ENCODE measurements at places on chromosomes 4 and X.

GRCh38 chr4:2364654-2365053, 53.8 kb downstream of the ZFYVE28 start:
- peak; percentile 57 for DNase-seq

DNA sequence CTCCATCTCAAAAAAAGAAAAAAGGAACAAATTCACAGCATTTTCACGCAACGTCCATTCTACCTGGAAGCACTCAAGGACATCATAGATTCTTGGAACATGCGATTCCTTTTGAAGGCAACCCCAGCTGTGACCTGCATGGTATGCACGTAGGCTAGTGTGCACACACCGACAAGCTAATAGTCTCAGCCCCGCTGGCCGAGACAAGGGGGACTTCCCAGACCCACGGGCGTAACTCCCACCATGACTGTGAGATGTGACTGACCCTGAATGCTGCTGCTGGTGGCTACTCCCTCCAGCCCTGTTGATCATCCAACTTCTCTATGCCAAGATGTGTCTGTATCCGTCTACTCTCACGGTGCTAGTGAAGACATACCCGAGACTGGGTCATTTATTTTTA, 78.3 kb downstream of the CRLF2 start:
- no peak for DNase-seq

DNA sequence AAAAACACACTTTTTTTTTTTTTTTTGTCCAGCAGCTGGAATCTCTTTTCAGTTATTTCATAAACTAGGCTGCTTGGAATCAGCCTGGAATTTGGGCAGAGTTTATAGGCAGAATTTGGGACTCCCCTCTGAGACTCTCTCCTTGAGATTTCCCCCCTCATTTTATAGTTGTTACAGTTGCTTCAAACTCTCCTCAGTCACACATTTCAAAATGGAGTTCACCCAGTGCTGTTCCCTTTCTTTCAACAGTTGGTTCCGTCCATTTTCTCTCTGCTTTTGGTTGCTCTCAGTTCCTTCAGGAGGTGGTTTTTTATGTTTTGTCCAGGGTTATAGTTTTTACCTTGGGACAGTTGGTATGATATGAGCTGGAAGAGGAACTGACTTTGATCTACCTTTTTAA, 27.5 kb downstream of the NSD2 start:
- no peak for DNase-seq

DNA sequence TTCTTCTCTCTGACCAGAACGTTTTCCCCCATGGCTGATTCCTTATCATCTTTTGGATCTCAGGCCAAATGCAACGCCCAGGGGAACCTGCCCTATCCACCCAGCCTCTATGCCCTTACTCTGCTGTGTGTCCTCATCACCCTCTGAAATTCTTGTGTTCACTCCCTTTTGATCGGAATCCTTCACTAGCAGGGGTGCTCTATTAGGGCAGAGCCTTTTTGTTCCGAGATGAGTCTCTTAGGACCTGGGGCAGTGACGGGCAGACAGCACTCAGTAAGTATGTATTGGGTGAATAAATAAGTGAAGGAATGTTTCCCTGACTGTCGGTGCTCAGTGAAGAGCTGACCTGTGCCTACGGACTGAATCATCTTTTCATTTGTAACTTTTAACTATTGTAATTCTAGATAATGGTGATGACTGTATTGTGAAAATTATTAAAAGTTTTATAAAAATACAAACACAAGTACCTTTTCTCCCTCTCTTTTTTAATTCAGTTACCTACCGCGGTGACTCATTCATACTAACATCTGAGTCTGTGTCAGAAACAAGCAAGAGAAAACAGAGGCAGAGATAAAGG, 4.8 kb upstream of the TENM3 start:
- no peak for DNase-seq

GRCh38 chr4:169416997-169417396, 146.2 kb upstream of the SH3RF1 start:
- DNase-seq: no peak

DNA sequence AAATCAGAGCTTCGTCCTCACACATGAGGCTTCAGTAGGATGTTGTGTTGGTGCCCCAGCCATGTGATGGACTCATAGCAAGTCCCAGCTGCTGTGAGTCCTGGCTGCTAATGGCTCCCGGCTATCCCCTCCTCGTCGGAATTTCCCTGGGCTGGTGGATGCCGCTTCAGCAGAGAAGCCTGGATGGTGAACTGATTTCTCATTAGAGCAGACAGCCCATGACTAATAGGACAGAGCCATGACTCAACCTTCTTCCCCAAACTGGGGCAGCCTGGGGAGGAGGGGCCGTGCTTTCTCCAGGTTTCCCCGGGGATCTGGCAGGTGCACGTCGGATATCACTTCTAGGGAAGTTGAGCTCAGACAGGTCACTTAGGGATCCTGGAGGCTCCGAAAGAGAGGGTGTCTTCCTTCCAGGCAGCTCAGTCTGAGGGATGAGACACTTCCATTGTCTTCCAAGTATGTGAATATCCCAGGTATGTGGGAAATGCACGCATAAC, 112.7 kb downstream of the ASMT start:
- no peak for DNase-seq

GRCh38 chr4:99679976-99680375, 22.3 kb upstream of the C4orf54 start:
- no peak for DNase-seq

DNA sequence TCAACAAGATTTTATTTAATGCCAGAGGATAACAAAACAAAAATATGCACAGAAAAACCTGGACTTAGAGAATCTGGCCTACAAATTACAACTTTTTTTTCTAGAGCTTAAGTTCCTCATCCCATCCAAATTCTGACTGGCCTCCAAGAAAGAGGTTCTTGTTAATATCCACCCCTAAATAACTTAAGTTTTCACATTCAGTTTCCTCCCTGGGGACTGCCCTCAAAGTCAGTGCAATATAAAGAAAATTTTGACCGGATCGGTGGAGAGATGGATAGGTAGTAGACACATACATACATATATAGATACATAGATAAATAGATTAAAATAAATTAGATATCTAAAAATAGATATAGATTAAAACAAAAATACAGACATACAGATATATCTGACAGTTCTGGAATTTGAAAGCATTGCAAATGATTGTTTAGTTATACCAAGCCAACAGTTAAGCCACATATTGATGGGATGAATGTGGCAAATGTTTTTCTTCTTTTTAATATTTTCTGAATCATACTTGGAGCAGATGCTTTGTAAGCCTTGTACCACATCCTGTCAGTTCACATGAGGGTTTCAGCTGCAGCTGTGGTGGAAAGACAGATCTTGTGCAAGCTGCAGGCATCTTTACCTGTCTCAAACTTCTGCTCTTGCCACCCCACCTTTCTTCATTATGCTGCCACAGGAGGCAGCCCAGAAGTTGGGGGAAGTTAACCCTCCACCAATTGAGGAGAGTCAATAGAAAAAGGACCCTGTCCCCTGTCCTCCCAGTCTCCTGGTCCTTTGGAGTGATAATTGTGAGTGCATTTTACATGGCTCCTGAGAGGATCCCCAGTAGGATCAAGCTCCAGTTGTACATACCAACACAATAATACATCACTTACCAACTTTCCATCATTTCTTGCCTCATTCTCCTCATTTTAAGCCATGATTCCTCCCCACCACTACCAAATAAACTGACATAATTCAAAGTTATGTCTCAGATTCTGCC, 58.5 kb upstream of the PRDM8 start:
- DNase-seq: peak; percentile 50

DNA sequence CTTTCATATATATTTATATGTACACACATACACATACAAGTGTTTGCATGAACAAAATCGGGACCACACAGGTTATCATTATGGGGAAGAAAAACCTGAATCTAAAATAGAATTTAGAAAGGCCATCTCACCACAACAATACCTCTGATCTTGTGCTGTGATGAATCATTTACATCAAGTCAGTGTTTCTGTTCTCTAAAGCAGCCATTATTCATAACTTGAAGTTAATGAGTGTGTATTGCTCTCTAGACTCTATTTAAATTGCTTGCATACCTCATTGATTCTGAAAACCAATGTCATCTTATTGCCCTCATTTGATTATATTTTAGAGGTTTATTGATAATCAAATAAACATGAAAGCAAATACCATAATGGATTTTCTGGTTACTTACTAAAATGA, 71.6 kb downstream of the FAM114A1 start:
- DNase-seq: no peak

DNA sequence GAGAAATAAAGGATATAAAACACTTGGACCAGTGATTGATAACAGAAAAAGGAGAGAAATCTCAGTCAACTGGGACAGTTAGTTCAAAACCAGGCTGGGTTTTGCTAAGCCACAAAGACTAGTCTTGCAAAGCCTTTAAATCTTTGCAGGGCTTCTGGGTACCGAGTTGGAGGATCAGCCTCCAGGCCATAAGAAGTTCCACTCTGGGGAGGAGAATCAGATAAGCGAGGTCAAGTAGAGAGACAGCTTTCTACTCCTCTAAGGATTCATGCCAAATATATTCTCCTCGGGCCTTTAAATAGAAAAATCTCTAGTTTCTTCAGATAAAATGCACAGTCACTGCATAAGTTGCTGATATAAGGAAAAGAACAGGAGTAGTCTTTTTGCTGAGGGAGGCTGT, 92.7 kb downstream of the MFAP3L start:
- no peak for DNase-seq

GRCh38 chr4:93843772-93844171, 15.2 kb downstream of the ATOH1 start:
- DNase-seq: no peak

GRCh38 chrX:9555354-9555753, 90.5 kb downstream of the TBL1X start:
- DNase-seq: no peak

- DNase-seq: no peak
These were observed 484.1 kb upstream of the CPEB2 start for GRCh38 chr4:14518136-14518535.

DNA sequence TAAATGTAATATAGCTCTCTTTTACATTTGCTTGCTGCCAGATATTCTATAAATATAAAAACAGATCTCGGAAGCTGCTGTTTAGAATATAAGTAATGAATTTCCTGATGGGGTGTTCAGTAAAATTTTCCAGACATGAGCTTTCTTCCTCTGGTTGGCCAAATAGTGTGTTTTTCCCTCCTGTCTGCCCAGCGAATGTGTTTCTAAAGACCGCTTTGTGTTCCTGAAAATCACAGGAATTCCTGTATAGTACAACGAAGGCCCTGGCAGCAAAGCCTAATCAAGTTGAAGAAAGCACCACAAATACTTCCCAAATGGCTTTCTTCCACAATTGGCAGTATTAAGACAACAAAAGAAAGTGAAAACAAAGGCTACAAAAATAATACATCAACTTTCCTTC, 494.1 kb downstream of the INPP4B start:
- no peak for DNase-seq

DNA sequence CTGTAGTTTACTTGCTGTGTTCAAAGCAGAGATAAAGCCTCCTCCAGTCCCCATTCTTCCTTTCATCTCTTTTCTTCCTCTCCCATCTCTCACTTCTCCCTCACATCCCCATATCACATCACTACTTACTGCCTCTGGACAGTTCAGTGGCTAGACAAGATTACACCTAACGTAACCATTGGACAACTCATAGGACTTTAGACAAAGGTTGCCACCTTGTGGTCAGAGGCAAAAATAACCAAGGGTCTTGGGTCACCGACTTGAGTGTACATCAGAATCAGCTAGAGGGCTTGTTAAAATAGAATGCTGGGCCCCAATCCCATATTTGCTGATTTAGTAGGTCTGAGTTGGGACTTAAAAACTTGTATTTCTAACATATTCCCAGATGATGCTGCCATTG, 109.3 kb upstream of the DGKK start:
- peak; percentile 22 for DNase-seq

GRCh38 chr4:105166066-105166465, 19.4 kb downstream of the TET2 start:
- no peak for DNase-seq

- no peak for DNase-seq
These were observed 146.0 kb downstream of the STIM2 start for GRCh38 chr4:27006646-27007045.

- DNase-seq: no peak
These were observed 62.9 kb upstream of the FRAS1 start for GRCh38 chr4:77994194-77994721.

DNA sequence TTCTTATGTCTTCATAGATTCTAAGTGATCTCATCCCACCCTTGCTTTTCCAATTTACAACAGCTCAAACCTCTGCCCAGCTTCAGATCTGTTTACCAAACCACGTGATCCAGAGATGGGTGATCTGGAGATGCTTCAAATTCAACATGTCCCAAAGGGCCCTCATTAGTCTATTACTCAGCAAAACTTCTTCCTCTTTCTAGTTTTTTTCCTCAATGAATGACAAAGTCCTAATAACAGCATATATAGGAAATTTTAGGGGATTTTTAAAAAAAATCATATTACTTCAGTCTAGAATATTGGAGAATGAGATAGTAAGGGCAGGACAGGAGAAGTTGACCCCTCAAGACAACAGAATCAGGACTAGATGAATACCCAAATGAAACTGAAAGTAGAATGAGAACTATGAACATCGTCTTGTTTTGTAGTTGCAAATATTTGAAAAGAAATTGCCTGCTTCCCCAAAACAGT, 127.1 kb downstream of the CFAP299 start:
- no peak for DNase-seq

- peak; percentile 5 for DNase-seq
These were observed at the start of gene TRAM1L1 for GRCh38 chr4:117084866-117085701. Gene TRAM1L1, minus strand, starts transcription at chr4:117085576. Its CDS starts 183 bp downstream, at chr4:117085393.

DNA sequence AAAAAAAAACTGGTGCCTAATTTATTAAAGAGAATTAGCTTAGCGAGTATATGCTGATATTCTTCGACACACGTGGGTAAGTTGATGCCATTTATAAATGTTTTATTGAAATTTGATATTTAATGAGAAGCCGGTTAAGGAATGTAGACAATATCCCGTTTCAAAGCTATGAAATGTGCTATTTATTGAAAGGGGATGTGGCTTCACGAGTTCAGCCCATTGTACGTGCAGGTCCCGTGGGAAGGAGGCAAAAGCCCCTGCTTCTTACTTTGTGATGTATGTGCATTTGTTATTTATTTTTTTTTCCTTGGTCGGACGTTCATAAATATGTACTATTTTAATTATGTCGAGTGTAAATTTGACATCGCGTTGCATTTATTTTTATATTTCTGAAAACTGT, 20.2 kb downstream of the SHOX start:
- no peak for DNase-seq

GRCh38 chr4:173448608-173449379, 49.9 kb upstream of the SCRG1 start:
- DNase-seq: no peak

DNA sequence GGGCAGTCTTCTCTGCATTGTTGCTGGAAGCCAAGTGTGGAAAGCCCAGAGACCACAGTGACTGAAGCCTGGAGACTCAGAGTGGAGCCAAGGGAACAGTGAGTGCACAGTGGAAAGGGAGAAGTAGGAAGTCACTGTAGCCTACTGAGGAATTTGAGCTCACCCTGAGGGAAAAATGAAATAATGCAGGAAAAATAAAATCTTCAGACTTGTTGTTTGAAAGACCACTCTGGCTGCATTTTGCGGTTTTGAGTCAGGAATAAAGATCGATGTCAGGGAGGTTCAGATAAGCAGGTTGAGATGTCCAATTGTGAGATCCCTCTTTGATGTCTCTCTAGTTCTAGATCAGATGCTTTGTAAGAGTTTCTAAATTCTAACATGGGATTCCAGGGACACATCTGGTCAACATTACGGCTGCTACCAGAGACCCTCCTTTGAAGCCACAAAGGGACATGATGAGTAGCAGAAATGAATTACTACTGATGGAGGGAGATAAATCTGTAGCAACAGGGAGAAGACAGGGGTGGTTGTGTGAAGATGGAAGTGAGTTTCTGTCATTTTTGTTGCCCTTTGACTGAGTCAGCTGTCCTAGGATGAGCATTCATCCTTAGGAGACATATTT, 8.4 kb downstream of the ADH4 start:
- no peak for DNase-seq

GRCh38 chr4:73853246-73853704, at the start of gene PF4V1:
Gene PF4V1, plus strand, starts transcription at chr4:73853296. Its CDS starts 67 bp downstream, at chr4:73853363.
- DNase-seq: no peak

Data from activated CD4-positive, alpha-beta T cell treated with anti-CD3 and anti-CD28 coated beads, Interleukin-2, amount 50 U/mL, for 48 hours (primary cell).